Muscle of leg (tissue), 16 donors: ENCODE measurements at places on chromosomes 2 and 18. TPM values are rescaled to one million over a fixed set of nuclear protein-coding genes. Genes with fewer than 3 reads are reported as not detected.

Gene CCNT2
- 29.1 TPM for total RNA-seq

Gene UGT1A4
- not detected for total RNA-seq

- peaks cover 2% of the 10 kb centered on the region for H3K27me3 ChIP-seq
- no peak overlapping the region for H3K27ac ChIP-seq
- no peak for DNase-seq
- H3K4me3 ChIP-seq = no peak overlapping the region
- H3K4me1 ChIP-seq = no peaks in the 10 kb centered on the region
- no peaks in the 10 kb centered on the region for H3K36me3 ChIP-seq
Observed at GRCh38 chr2:7403092-7403775, 486.0 kb downstream of the RNF144A start.

Gene TLX2
- total RNA-seq = not detected

DNA sequence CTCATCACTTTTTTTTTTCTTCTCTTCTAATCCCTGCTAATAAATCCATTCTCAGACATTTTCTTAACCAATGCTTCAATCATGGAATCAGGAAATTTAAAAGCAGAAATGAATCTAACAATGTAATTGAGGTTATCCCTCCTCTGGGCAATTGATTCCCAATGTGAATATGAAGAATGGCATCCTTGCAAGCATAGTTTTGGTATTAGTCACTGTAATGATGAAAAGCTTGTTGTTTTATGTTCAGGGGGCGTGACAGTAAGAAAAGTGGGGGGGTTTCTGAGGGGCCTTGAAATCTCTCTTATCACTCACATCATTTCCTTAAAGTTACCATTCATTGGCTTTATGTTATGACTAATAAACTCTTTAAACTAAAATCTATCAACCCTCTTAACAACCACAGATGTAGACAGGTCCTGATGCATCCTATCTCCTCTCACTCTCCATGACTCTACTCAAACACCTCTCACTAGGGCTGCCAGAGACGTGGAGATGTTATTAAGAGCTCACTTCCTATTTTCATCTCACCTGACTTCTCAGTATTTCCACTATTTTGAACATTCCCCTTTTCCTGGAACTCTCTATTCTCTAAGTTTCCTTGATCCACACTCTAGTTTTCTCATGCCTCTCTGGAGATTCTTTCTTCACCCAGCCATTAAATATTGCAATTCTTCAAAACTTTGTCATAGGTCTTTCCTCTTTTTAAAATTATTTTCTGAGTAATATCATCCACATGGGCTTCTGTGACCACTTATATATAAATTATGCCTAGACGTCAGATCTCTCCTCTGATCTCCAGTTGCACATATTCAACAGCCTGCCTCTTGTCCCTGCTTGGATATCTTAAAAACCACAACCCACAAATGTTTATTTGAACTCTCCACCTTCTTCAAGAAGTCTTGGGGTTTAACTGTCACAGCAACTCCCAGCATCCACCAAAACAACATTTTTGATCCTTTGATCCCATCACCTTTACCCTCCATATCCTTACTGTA, 332.9 kb downstream of the CDH2 start:
- no peaks in the 10 kb centered on the region for H3K4me1 ChIP-seq
- no peak overlapping the region for H3K4me3 ChIP-seq
- no peak for DNase-seq
- H3K27me3 ChIP-seq = no peaks in the 10 kb centered on the region

DNA sequence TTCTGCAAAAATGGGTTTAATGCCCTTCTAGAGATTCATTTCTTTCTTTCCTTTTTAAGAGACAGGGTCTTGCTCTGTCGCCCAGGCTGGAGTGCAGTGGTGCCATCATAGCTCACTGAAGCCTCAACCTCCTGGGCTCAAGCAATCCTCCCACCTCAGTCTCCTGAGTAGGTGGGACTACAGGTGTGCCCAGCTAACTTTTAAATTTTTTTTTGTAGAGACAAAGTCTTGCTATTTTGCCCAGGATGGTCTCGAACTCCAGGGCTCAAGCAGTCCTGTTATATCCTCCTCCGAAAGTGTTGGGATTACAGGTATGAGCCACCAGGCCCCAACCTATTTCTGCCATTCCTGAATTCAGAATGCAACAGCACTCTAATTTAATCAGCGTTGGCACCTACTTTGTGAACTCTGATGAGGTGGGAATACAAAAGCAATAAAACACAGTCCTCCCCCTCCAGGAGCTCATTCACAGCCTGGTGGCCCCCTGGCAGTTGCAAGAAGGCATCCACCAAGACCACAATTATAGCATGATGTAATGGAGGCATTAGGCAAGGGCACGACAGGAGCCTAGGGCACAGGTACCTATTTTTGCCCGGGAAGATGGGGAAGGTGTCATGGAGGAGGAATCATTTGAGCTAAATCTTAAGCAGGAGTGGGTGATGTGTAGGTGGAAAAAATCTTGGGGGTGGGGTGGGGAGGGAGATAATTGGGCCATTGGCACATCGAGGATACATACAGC, 5.1 kb downstream of the RHOB start:
- H3K4me3 ChIP-seq = no peak overlapping the region
- H3K36me3 ChIP-seq = peaks cover 11% of the 10 kb centered on the region
- peaks cover 4% of the 10 kb centered on the region for H3K27me3 ChIP-seq
- peaks cover 25% of the 10 kb centered on the region for H3K4me1 ChIP-seq
- DNase-seq = no peak
- no peak overlapping the region for H3K27ac ChIP-seq

DNA sequence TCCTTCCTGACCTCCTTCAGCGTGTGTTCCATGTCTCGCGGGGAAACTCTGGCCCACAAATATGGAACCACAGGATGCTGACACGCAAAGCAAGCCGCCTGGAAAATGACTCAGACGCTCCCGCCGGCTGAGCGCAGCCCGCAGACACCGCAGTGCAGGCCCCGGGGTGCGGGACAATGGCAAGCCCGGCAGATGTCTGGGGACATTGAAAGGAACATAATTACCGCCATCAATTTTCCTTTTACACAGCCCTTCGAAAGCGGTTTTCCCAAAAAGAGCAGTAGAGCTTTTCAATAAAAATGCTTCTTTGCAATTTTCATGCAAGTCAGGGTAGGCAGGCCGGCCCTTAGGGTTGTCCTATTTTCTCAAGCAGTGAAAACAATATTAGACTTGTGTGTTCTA, 159.2 kb upstream of the SH3BP4 start:
- no peaks in the 10 kb centered on the region for H3K4me1 ChIP-seq
- peak; percentile 56 for DNase-seq
- no peak overlapping the region for H3K4me3 ChIP-seq
- peaks cover 2% of the 10 kb centered on the region for H3K27me3 ChIP-seq
- H3K27ac ChIP-seq = no peak overlapping the region

- H3K27ac ChIP-seq = no peak overlapping the region
- no peak for DNase-seq
Observed at GRCh38 chr2:64291181-64291580, 147.0 kb upstream of the PELI1 start.

Gene PDE11A
- total RNA-seq = 0.62 TPM

DNA sequence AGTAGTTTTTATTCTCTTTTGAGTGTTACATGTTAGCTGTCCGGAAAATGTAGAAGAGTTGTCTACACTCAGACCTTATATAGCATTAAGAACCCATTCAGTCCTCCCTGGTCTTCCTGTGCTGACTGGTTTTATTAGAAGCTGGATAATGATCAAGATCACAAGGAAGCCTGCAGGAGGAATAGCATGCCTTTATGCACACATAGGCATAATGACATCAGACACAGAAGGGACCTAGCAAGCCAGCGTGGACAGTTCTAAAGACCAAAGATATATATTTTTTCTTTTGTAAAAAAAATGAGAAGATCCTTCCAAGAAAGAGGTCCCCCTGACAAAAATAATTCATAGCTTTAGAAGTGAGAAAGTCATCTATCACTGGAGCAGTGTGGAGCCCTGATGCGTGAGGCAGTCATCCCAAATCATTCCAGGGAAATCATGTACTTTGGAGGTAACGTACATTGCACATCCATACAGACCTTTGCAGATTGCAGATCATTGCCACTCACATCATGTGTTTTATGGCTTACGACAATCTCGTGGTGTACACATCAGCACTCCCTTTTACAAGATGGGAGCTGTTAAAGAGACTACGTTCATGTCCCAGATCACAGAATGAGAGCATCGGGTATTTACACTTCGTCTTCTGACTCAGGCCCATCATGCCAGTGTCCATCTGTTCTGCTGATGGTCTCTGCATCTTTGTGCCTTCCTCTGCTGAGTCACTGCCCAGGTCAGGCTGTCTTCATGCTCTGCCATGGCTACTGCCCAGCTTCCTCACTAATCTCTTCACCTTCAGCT, 334.0 kb downstream of the SOCS6 start:
- no peak overlapping the region for H3K27ac ChIP-seq
- H3K4me1 ChIP-seq = no peaks in the 10 kb centered on the region
- H3K27me3 ChIP-seq = no peaks in the 10 kb centered on the region
- DNase-seq = no peak
- H3K36me3 ChIP-seq = no peaks in the 10 kb centered on the region

DNA sequence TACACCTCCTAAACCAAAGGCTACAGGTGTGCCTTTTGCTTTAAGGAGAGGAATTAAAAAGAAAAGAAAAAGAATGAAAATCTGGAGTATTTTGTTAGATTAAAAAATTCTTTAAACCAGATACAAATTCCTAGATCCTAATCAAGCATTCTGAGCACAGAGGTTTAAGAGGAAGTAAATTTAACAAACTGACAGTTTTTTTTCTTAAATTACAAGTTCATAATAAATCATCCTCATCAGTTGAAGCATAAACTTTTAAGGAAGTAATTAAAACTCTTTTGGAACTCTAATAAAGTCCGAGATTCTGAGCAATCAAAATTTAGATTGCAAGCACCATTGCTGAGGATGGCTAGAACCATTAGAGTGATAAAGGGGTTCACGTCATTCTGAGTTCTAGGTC, 75.1 kb downstream of the POLE4 start:
- no peak overlapping the region for H3K27ac ChIP-seq
- DNase-seq = no peak
- no peaks in the 10 kb centered on the region for H3K36me3 ChIP-seq
- H3K27me3 ChIP-seq = no peaks in the 10 kb centered on the region
- peaks cover 3% of the 10 kb centered on the region for H3K4me1 ChIP-seq

DNA sequence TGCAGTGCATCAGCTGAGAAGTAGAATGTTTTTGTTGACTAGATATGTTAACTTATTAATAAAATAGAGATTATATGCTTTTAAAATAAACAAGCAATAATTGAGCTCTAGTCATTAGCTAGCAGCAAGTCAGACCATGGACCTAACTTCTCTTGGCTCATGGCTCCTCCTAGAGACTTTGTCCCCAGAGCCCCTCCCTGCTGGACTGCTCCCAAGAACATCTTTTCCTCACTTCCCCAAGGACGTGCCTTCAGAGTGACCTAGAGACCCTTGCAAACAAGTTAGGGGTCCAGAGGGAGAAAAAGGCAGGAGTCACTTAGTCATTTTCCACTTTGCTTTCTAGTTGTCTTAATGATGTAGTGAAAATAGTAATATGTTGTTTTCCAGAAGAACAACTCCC, 312.5 kb upstream of the NRP2 start:
- no peak overlapping the region for H3K27ac ChIP-seq
- H3K27me3 ChIP-seq = no peaks in the 10 kb centered on the region
- H3K4me1 ChIP-seq = no peaks in the 10 kb centered on the region
- peak; percentile 38 for DNase-seq

- H3K36me3 ChIP-seq = no peaks in the 10 kb centered on the region
- no peak for DNase-seq
Observed at GRCh38 chr2:120715353-120715752, 20.3 kb upstream of the GLI2 start.

DNA sequence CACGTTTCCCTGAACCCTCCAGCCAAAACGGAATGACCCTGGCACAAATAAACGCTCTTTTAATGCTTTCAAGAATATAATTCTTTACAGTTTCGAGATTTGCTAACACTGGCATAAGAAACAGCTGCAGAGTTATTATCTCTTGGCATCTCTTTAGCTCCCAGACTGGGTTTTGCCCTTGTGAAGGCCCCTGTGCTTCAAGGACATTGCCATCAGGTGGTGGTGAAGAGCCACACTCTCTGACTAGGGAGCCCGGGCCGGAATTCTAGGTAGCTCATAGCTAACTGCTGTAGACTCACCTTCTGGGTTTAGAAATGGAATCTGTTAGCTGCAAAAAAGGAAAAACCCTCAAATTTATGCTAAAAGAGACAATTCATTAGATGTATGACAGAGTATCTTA, 13.3 kb upstream of the GALNT14 start:
- no peak overlapping the region for H3K27ac ChIP-seq
- no peak overlapping the region for H3K4me3 ChIP-seq
- DNase-seq = no peak
- H3K36me3 ChIP-seq = no peaks in the 10 kb centered on the region
- peaks cover 9% of the 10 kb centered on the region for H3K27me3 ChIP-seq

- H3K27me3 ChIP-seq = peaks cover 20% of the 10 kb centered on the region
- DNase-seq = no peak
- no peaks in the 10 kb centered on the region for H3K36me3 ChIP-seq
- H3K4me1 ChIP-seq = peaks cover 42% of the 10 kb centered on the region
Observed at GRCh38 chr18:23133860-23134779, 1.2 kb upstream of the CABLES1 start.

Gene AGXT
- 0.13 TPM for total RNA-seq

Gene TMEM237
- total RNA-seq = 38.8 TPM

- no peak for DNase-seq
- H3K27ac ChIP-seq = peak overlapping the region; percentile 53
- peaks cover 21% of the 10 kb centered on the region for H3K36me3 ChIP-seq
Observed at GRCh38 chr18:46343456-46343855, 239.3 kb downstream of the HAUS1 start.

DNA sequence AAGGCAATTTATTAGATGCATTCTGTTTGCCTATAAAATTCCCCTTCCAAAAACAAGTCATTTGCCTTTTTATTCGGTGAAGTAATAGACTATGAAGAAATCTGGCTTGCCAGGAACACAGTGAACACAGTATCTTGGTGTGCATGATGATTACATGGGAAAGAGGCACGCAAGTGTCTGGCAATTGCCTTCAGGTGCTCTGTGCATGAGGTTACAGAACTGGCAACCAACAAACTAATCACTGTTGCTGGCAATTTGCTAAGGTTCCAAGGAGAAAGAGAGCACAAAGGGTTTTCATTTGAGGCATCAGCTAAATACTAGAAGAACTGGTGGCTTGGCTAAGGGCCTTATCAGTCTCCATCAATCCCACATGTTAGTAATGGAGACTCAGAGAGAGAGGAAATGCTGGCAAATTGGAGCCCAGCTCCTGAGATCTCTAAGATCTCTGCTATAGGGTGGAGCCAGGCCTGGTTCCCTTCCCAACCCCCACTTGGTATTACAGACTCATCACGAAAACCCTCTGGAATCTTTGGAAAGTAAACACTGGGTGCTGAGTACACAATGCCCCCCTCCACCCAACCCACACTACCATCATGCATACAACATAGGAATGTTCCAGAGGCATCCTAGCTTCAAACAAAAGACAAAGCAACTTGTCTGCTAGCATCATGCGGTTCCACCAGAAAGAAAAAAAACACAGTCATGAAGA, 10.4 kb downstream of the RNF152 start:
- H3K4me1 ChIP-seq = no peaks in the 10 kb centered on the region
- H3K27me3 ChIP-seq = no peaks in the 10 kb centered on the region
- no peak overlapping the region for H3K4me3 ChIP-seq
- no peaks in the 10 kb centered on the region for H3K36me3 ChIP-seq
- H3K27ac ChIP-seq = no peak overlapping the region
- DNase-seq = no peak

Gene SPP2
- not detected for total RNA-seq

Gene UGT1A3
- total RNA-seq = not detected
